Osteoblast (primary cell): ENCODE measurements at places on chromosomes 5 and 9. TPM values are rescaled to one million over a fixed set of nuclear protein-coding genes. Genes with fewer than 3 reads are reported as not detected.

Gene CTSV
- 0.29 and 0.36 TPM in 2 replicates for total RNA-seq

Gene SARDH
- total RNA-seq, result 5.4 and 10.9 TPM in 2 replicates

Gene HCN1
- not detected in 2 replicates for total RNA-seq

Gene ADGRD2
- total RNA-seq, result not detected in 2 replicates

Gene UBLCP1
- 36.9 and 37.1 TPM in 2 replicates for total RNA-seq

Gene CPEB4
- 36.2 and 41.6 TPM in 2 replicates for total RNA-seq

Gene INSL6
- not detected in 2 replicates for total RNA-seq

GRCh38 chr9:137432687-137433348, 8.3 kb downstream of the ENTPD8 start:
- H3K27ac ChIP-seq, result no peak overlapping the region
- H3K36me3 ChIP-seq, result no peaks in the 10 kb centered on the region
- no peak for DNase-seq
- H3K27me3 ChIP-seq, result no peaks in the 10 kb centered on the region
- H3K4me1 ChIP-seq, result peaks cover 8% of the 10 kb centered on the region
- H3K4me3 ChIP-seq, result no peak overlapping the region

DNA sequence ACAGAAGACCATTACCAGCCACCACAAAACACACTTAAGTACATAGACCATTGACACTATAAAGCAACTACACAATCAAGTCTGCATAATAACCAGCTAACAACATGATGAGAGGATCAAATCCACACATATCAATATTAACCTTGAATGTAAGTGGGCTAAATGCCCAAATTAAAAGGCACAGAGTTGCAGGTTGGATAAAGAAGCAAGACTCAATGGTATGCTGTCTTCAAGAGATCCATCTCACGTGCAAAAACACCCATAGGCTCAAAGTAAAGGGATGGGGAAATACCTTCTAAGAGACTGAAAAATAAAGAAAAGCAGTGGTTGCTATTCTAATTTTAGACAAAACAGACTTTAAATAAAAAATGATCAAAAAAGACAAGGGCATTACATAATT, 113.6 kb upstream of the CD180 start:
- H3K4me1 ChIP-seq, result peaks cover 22% of the 10 kb centered on the region
- no peak for DNase-seq
- H3K4me3 ChIP-seq, result no peak overlapping the region
- no peaks in the 10 kb centered on the region for H3K36me3 ChIP-seq
- no peaks in the 10 kb centered on the region for H3K27me3 ChIP-seq

DNA sequence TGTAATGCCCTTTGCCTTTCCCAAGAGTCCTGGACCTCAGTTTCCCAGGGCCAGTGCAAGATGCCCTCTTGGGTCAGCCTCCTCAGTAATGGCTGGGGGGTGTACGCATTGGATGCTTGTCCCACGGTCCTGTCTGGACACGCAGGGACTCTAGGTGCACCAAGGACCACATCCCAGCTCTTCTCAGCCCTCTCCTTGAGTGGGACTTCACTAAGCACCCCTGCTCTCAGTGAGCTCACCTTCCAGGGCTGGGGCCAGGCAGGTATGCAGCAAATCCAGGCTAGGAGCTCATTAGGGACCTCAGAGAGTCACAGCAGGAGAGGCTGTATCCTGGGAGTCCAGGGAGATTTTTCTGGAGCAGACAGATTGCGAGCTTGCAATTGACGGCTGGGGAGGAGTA, 59.8 kb downstream of the MACROH2A1 start:
- peaks cover 19% of the 10 kb centered on the region for H3K4me1 ChIP-seq
- no peak overlapping the region for H3K27ac ChIP-seq
- H3K36me3 ChIP-seq, result peaks cover 85% of the 10 kb centered on the region
- no peaks in the 10 kb centered on the region for H3K27me3 ChIP-seq

DNA sequence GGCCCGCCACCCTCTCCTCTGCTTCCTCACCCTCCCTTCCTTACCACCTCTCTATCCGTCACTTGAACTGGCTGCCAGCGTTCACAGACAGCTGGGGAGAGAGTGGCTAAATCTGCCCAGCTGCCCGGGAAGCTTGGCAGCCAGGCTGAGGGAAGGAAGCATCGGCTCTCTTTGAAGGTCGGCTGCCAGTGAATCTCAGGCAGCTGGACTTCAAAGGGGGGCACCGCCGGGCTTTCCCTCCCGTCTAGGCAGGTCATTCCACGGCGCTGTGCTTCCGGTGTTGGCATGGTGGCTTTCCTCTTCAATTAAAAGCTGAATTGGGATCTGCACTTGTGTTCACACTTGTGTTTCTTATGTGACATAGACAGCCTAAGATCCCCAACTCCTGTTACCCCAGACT, 174.0 kb downstream of the GDNF start:
- no peak for DNase-seq
- no peak overlapping the region for H3K4me3 ChIP-seq
- no peaks in the 10 kb centered on the region for H3K27me3 ChIP-seq
- H3K27ac ChIP-seq, result no peak overlapping the region
- no peaks in the 10 kb centered on the region for H3K36me3 ChIP-seq
- peaks cover 26% of the 10 kb centered on the region for H3K4me1 ChIP-seq

DNA sequence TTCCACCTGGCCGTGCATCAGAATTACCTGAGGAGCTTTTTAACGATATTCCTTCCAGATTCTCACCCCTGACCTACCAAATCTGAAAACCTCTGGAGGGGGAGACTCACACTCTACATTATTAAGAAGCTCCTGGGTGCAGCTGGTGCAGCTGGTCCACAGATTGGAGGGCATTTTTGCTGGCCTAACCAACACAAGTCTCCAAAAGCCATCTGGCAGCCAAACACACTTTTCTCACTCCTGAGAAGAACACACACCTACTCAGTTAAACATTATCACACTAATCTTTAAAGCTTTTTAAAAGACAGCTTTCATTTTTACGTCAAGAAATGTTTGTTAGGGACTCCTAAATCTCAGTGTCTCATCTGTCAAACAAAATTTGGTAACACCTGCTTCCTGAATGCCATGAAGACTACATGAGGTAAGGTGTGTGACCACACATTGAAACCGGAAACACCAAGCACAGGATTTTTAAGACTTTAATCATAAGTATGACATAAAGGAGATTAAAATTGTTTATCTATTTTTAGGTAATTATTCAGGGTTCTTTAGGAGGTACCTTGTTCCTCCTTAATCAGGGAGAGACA, 14.2 kb upstream of the PTPN3 start:
- no peaks in the 10 kb centered on the region for H3K36me3 ChIP-seq
- H3K27ac ChIP-seq, result no peak overlapping the region
- H3K4me3 ChIP-seq, result no peak overlapping the region
- DNase-seq, result no peak
- peaks cover 39% of the 10 kb centered on the region for H3K27me3 ChIP-seq

- no peaks in the 10 kb centered on the region for H3K27me3 ChIP-seq
- H3K4me3 ChIP-seq, result no peak overlapping the region
- no peak for DNase-seq
- no peaks in the 10 kb centered on the region for H3K4me1 ChIP-seq
- H3K36me3 ChIP-seq, result no peaks in the 10 kb centered on the region
Observed at GRCh38 chr5:167167191-167167795, 1124.2 kb upstream of the WWC1 start.

- no peak overlapping the region for H3K4me3 ChIP-seq
- H3K27me3 ChIP-seq, result no peaks in the 10 kb centered on the region
- H3K36me3 ChIP-seq, result no peaks in the 10 kb centered on the region
- DNase-seq, result no peak
Observed at GRCh38 chr9:137228506-137228967, 1.2 kb downstream of the RNF224 start.

GRCh38 chr9:88651682-88652633, 117.0 kb downstream of the NXNL2 start:
- H3K4me3 ChIP-seq, result peak overlapping the region; percentile 45
- no peaks in the 10 kb centered on the region for H3K36me3 ChIP-seq
- peak; percentile 94 for DNase-seq

GRCh38 chr5:81817980-81818379, 67.1 kb upstream of the SSBP2 start:
- no peaks in the 10 kb centered on the region for H3K36me3 ChIP-seq
- H3K4me1 ChIP-seq, result peaks cover 5% of the 10 kb centered on the region
- DNase-seq, result no peak
- no peak overlapping the region for H3K4me3 ChIP-seq

GRCh38 chr5:178067755-178068154, 45.6 kb upstream of the N4BP3 start:
- DNase-seq, result no peak
- H3K4me3 ChIP-seq, result no peak overlapping the region
- no peaks in the 10 kb centered on the region for H3K36me3 ChIP-seq
- H3K27me3 ChIP-seq, result peaks cover 13% of the 10 kb centered on the region
- no peak overlapping the region for H3K27ac ChIP-seq
- no peaks in the 10 kb centered on the region for H3K4me1 ChIP-seq

GRCh38 chr9:133151041-133151440, 12.7 kb downstream of the GBGT1 start:
- H3K4me3 ChIP-seq, result no peak overlapping the region
- H3K4me1 ChIP-seq, result peaks cover 8% of the 10 kb centered on the region
- H3K27ac ChIP-seq, result no peak overlapping the region
- H3K27me3 ChIP-seq, result no peaks in the 10 kb centered on the region

GRCh38 chr5:123215929-123216702, 127.1 kb downstream of the PRDM6 start:
- DNase-seq, result peak; percentile 29
- H3K27me3 ChIP-seq, result peaks cover 5% of the 10 kb centered on the region
- H3K4me3 ChIP-seq, result no peak overlapping the region
- H3K36me3 ChIP-seq, result no peaks in the 10 kb centered on the region
- no peaks in the 10 kb centered on the region for H3K4me1 ChIP-seq

- H3K36me3 ChIP-seq, result no peaks in the 10 kb centered on the region
- H3K27ac ChIP-seq, result no peak overlapping the region
- peak; percentile 99 for DNase-seq
- peak overlapping the region; percentile 66 for H3K4me3 ChIP-seq
- peaks cover 16% of the 10 kb centered on the region for H3K27me3 ChIP-seq
Observed at GRCh38 chr9:136122425-136123383, 4.0 kb upstream of the TMEM250 start.

- DNase-seq, result no peak
- no peak overlapping the region for H3K27ac ChIP-seq
- H3K4me3 ChIP-seq, result no peak overlapping the region
- no peaks in the 10 kb centered on the region for H3K36me3 ChIP-seq
- no peaks in the 10 kb centered on the region for H3K27me3 ChIP-seq
- H3K4me1 ChIP-seq, result peaks cover 5% of the 10 kb centered on the region
Observed at GRCh38 chr5:123719004-123719403, 207.0 kb downstream of the CSNK1G3 start.

DNA sequence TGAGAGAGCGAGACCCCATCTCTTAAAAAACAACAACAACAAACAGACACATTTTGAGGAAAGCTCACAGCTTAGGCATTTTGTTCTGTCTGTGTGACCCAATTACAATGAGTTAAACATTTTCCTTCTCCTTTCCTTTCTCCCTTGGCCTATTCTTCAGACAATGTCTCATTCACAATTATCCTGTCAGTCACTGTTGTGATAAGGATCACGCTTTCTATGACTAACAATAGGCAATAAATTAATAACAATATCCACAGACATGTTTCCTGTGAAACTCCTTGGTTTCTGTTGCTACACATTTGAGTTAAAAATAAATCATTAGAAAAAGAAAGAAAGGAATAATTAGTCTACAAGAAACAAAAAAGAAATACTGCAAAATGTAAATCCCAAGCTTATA, 19.8 kb upstream of the CARTPT start:
- H3K4me3 ChIP-seq, result no peak overlapping the region
- H3K27me3 ChIP-seq, result peaks cover 26% of the 10 kb centered on the region
- DNase-seq, result no peak

DNA sequence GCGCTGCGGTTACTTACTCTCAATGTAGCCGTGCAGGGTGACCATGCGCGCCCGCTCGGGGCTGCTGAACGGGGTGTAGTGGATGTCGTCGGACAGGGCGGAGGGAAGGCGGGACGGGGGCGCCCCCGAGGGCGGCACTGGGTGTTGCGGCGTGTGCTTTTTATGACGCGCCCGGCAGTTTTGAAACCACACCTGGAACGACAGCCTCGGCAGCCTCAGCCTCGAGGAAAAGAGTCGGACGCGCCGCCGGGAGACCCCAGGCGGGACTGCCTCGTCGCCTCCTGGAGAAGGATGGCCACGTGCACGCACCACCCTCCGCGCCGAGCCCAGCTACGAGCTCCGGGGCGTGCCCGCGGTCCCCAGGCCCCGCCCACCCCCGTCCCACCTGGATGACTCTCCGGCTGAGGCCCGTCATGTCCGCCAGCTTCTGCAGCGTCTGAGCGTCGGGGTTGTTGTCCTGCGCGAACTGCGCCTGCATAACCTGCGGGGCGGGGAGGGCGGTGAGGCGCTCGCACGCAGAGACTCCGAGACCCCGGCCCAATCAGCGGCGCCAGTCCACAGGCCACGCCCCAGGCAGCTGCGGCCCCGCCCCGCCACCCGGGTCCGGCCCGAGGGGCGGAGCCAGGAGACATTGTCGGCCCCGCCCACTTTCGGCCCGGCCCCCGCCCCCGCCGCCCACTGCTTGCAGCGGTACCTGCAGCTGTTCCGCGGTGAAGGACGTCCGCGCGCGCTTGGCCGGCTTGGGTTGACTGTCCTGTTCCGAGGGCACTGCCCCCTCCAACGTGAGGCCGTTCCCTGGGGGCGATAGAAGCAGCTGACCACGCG, 15.0 kb downstream of the LHX6 start:
- peaks cover 77% of the 10 kb centered on the region for H3K27me3 ChIP-seq
- peak overlapping the region; percentile 42 for H3K4me3 ChIP-seq
- H3K27ac ChIP-seq, result no peak overlapping the region
- no peaks in the 10 kb centered on the region for H3K36me3 ChIP-seq
- H3K4me1 ChIP-seq, result peaks cover 7% of the 10 kb centered on the region

DNA sequence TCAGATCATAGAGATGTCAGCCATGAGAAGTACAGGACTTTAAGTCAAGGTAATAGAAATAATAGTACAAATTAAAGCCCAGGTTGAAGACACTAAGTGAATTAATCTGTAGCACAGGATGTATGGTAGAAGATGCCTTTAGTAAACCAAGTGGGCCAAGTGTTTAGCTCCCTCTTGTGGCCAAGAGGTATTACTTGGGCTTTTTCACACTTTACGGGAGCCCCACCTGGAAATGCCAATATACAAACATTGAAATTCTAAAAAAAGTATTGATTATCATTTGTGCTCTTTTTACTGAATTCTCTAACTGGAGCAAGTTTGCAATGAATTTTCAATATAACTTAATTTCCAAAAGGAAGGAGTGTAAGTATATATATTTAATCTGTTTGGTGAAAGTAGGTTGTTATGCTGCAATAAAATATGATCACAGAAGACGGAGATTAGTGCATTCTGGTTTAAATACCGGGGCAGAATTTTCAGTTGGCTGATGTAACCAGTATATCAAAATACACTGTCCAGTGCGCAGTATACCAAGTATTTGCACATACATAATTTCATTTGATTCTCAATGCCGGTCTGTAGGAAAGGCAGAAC, 84.7 kb downstream of the PARP8 start:
- no peaks in the 10 kb centered on the region for H3K36me3 ChIP-seq
- no peak overlapping the region for H3K27ac ChIP-seq
- DNase-seq, result no peak
- no peak overlapping the region for H3K4me3 ChIP-seq
- H3K27me3 ChIP-seq, result no peaks in the 10 kb centered on the region
- H3K4me1 ChIP-seq, result no peaks in the 10 kb centered on the region

- no peak overlapping the region for H3K4me3 ChIP-seq
- DNase-seq, result no peak
- H3K27me3 ChIP-seq, result no peaks in the 10 kb centered on the region
- H3K27ac ChIP-seq, result no peak overlapping the region
Observed at GRCh38 chr5:137703565-137703964, 32.3 kb downstream of the KLHL3 start.

GRCh38 chr9:16683326-16683725, 187.1 kb downstream of the BNC2 start:
- peak overlapping the region; percentile 12 for H3K27ac ChIP-seq
- no peak for DNase-seq
- no peaks in the 10 kb centered on the region for H3K27me3 ChIP-seq
- H3K4me1 ChIP-seq, result peaks cover 27% of the 10 kb centered on the region
- H3K4me3 ChIP-seq, result no peak overlapping the region
- H3K36me3 ChIP-seq, result no peaks in the 10 kb centered on the region
